ENCODE measurements at places on chromosomes 4 and X. TPM values are rescaled to one million over a fixed set of nuclear protein-coding genes. Genes with fewer than 3 reads are reported as not detected.

DNA sequence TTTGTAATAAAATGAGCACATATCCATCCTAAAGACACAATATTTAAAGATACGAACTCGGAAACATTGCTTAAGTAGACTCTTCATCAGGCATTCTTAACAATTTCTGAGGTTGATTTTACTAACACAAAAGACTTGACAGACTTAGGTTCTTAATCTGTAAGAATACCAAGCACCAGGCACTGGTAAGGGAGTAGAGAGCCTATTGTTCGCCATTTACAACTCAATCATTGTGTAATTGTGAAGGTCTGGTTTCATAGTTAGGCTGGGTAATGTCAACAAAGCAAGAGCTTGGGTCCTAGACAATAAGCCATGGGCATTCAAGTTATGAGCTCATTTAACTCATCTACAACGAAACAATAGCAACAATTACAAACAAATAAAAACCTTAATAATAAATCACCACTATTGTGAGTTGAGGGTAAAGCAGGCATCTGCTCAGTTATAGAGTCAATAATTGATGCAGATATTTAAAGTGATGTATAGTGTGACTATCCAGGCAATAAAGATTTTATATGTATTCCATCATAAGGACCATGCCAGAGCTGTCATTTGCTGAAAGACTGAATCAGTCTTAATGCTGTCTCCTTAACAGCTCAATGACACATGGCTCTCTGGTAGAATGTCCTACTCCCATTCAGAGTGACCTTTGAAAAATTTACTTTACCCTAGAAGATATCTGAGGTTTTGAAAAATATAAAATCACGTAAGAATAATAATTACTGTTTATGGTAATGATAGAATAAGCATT is 664.0 kb upstream of the PCDH7 start:
- DNase-seq, result no peak

- DNase-seq, result no peak
These were observed 299.7 kb downstream of the LDB2 start for GRCh38 chr4:16598597-16599206.

FBXL5 gene
- 83.1 TPM for total RNA-seq

DNA sequence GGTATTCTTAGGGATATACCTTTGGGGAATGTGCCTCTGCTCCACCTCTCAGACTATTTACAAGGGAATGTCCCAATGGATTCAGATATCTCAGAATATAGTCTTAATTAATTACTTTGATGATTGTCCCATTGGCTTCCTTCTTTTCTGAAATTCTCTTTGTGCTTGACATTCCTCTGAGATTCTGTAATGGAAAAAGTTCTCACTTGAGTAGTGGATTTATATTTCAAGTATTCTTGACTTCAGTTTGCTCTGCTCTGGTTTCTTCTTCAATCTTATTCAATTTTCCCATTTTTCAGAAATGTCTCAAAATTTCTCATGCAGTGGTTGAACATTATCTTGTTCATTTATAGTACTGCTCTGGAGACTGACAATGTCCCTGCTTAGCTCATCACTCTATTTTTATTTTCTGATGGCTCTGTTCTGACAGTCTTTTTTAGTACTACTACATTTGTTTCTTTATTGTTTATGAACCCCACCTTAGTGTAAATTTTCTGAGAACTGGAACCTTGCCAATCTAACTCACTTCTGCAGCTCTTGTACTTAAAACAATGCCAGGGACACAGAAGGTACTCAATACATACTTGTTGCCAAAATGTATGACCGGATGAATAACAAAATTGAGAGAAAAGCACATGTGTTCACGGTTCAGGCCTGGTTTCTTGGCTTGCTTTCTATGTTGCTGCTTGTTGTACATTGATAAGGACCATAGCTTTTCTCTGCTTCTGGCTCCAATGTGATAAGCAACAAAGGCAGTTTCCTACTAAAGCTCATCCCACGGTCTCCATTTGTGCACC is 471.7 kb downstream of the GASK1B start:
- DNase-seq, result no peak

SLC7A11 gene
- 1.5 TPM for total RNA-seq

DNA sequence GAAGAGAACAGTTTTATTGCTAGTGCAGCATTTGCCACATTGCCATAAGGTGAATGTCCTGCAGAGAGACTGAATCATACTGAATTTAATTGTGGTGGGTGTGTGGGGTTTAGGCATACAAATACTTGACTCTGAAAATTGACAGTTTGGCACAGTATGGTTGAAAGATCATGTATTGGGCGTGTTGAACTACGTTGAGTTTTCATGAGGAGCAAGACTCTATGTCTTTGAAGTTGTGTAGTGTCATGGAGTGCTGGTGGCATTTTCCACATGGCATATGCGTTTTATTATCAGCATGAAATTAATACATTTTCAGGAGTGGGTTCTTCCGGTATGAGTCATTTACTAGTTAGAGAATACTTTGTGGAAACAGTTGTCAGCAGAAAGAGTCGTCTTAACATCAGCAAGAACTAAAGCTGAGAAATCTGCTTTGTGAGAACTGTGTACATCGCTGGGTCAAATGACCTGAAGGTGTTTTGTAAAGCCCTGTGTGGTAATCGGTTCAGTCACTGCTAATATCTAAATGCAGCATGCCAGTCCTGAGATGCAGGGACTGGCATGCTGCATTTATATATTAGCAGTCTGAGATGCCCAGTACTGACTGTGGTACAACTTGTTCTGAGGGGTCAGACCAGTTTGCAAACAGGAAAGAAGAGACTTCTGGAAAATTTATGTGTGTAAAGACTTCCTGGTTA is 50.3 kb downstream of the ARHGAP10 start:
- no peak for DNase-seq

Data from right atrium auricular region (tissue), 2 donors.